ENCODE measurements at places on chromosomes 13 and 19.

- peak overlapping the region; percentile 29 for H3K27ac ChIP-seq
- peak; percentile 62 for DNase-seq
- peaks cover 7% of the 10 kb centered on the region for H3K4me1 ChIP-seq
- peak overlapping the region; percentile 63 for H3K4me3 ChIP-seq
Measured at GRCh38 chr13:110306340-110306959, 507 bp downstream of the COL4A1 start.

DNA sequence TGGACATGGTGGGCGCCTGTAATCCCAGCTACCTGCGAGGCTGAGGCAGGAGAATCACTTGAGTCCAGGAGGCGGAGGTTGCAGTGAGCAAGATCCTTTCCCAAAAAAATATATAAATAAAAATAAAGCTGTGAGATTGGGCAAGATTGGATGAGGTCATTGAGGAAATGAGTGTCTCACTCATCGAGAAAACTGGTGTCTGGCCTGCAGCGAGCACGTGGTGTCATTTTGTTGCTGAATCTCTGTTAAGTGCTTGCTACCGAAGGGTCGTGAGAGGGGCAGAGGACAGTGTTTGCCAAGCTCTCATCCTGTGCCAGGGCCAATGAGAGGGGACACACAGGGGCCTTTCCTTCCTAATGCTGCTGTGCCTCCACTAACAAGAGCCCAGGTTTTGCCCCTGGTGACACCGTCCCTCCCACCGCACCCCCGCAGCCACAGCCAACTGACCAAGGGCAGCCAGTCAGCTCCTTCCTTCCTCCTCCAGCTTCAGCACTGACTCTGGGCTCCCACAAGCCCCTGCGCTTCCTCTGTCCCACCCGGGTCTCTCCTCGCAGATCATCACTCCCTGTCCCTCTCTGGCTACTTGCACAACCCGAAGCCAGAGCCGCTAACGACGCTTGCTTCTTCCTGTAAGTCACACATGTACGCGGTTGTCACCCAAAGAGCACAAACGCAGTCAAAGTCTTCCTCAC is 3.2 kb downstream of the POLD1 start:
- peaks cover 2% of the 10 kb centered on the region for H3K4me1 ChIP-seq
- DNase-seq, result no peak
- peaks cover 2% of the 10 kb centered on the region for H3K36me3 ChIP-seq
- H3K27ac ChIP-seq, result no peak overlapping the region
- H3K4me3 ChIP-seq, result no peak overlapping the region

GRCh38 chr13:24938966-24939365 is 157.0 kb upstream of the PABPC3 start:
- no peak for DNase-seq
- H3K27me3 ChIP-seq, result no peaks in the 10 kb centered on the region
- H3K4me3 ChIP-seq, result no peak overlapping the region

DNA sequence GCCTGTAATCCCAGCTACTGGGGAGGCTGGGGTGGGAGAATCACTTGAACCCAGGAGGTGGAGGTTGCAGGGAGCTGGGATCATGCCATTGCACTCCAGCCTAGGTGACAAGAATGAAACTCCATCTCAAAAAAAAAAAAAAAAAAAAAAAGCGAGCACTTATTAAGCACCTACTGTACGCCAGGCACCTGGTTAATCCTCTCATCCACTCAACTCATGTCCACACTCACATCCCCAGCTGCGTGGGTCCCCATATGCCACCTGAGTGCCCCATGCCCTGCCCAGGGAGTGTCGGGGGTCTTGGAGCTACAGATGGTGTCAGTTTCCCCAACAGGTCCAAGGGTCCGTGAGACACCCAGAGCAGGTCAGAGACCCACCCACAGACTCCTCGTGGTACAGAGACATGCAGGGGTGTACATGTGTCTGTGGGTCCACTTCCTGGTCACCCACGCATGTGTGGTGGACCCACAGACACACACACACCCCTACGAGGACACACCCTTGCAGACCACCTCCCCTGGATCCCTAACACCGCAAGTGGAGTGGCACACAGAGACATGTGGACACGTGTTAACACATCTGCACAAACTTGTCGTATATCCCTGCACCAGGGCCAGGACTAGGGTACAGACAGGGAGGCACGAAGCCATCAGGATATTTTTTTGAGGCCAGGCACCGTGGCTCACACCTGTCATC is 3.5 kb downstream of the INSL3 start:
- no peaks in the 10 kb centered on the region for H3K36me3 ChIP-seq
- H3K4me1 ChIP-seq, result no peaks in the 10 kb centered on the region
- no peak for DNase-seq
- H3K4me3 ChIP-seq, result no peak overlapping the region
- no peak overlapping the region for H3K27ac ChIP-seq

- peaks cover 1% of the 10 kb centered on the region for H3K36me3 ChIP-seq
- H3K4me3 ChIP-seq, result peak overlapping the region; percentile 87
- peaks cover 3% of the 10 kb centered on the region for H3K4me1 ChIP-seq
Measured at GRCh38 chr19:56119582-56119978, 1.5 kb downstream of the ZNF787 start.

GRCh38 chr19:41893899-41894298 is 10.9 kb downstream of the ARHGEF1 start:
- H3K4me3 ChIP-seq, result no peak overlapping the region
- peak; percentile 75 for DNase-seq
- no peaks in the 10 kb centered on the region for H3K27me3 ChIP-seq

DNA sequence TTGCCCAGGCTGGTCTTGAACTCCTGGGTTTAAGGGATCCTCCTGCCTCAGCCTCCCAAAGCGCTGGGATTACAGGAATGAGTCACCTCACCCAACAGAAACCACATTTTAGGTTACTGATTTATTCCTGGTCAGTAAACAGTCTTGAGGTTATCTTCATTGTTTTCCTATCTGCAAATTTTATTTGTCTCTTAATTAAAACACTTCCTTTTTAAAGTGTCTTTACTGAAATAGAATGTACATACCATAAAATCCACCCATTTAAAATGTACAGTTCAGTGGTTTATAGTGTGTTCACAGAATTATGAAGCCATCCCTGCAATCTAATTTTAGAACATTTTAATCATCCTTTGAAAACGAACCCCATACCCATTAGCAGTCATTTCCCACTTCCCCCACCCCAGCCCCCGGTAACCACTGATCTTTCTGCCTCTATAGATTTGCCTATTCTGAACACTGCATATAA is 63.0 kb downstream of the MAP4K1 start:
- no peaks in the 10 kb centered on the region for H3K27me3 ChIP-seq
- no peak overlapping the region for H3K27ac ChIP-seq
- H3K4me1 ChIP-seq, result no peaks in the 10 kb centered on the region
- no peak overlapping the region for H3K4me3 ChIP-seq
- no peaks in the 10 kb centered on the region for H3K36me3 ChIP-seq

DNA sequence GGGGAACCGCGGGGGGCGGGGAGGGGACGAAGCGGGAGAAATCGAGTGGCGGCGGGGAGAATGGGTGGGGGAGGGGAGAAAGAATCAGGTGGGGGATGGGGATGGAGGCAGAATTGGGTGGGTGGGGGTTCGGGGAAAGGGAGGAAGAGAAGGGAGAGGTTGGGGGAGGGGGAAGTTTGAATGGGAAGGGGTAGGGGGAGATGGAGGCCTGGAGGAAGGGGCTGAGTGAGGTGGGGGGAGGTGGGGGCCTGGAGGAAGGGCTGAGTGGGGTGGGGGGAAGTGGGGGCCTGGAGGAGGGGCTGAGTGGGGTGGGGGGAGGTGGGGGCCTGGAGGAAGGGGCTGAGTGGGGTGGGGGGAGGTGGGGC is 403 bp upstream of the ADAMTS10 start:
- no peak overlapping the region for H3K27ac ChIP-seq
- peak; percentile 58 for DNase-seq
- peaks cover 9% of the 10 kb centered on the region for H3K4me1 ChIP-seq
- no peak overlapping the region for H3K4me3 ChIP-seq
- H3K36me3 ChIP-seq, result no peaks in the 10 kb centered on the region
- no peaks in the 10 kb centered on the region for H3K27me3 ChIP-seq

DNA sequence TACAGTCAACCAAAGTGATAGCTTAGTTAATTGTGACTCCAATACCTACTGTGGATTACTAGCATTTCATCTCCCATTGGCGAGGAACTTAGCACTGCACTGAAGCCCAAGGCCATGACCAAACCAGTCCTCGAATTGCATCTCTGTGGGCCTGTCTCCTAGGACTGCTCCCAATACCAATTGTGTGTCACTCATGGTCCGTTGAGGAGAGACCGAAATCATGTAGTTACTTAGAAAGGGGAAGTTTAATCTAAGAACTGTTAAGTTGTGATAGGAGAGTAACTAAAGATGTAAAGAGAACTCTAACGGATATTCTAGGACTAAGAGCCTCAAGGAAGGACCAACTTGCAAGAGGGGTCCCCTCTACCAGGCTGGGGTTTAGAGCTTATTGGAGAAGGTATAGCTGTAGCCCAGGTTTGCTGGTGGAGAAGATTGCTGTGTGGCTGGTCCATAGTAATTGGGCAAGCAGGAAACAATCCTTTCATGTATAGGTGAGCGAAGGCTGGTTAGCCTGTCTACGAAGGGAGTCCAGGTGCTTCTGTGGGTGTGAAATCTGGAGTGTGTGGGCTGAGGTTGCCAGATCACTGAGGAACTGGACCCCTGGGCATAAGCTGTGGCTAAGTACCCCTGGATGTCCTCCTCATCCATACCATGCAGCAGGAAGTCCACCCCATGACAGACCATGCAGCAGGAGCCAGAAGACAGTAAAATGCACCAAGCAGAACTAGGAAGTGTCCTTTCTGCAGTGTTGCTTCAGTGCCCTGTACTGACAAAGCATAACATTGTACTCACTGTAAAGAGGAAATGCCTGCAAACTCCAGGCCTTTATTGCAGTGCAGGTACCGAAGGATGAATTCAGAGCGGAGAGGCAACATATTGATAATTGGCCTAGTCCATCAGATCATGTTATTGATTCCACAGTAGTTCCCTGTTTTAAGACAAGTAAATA is 30.8 kb downstream of the DNAJC3 start:
- no peak overlapping the region for H3K27ac ChIP-seq
- H3K27me3 ChIP-seq, result no peaks in the 10 kb centered on the region
- DNase-seq, result no peak
- no peaks in the 10 kb centered on the region for H3K4me1 ChIP-seq
- no peaks in the 10 kb centered on the region for H3K36me3 ChIP-seq

DNA sequence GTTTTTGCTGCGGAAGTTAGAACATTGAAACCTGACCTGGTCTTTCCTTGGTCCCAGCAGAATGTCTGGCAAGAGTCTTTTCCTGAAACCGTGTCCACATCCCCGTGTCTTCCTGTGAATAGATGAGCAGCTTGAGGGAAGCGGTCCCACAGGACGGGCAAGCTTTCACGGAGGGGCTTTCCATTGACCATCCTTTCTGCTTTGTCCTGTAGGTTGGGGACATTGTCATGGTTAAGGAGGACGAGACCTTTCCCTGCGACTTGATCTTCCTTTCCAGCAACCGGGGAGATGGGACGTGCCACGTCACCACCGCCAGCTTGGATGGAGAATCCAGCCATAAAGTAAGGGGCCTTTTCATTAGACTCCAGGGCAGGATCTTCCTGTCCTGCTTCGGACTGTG is 126.0 kb downstream of the ATP11A start:
- H3K27ac ChIP-seq, result no peak overlapping the region
- no peak for DNase-seq
- no peaks in the 10 kb centered on the region for H3K27me3 ChIP-seq
- H3K36me3 ChIP-seq, result no peaks in the 10 kb centered on the region

DNA sequence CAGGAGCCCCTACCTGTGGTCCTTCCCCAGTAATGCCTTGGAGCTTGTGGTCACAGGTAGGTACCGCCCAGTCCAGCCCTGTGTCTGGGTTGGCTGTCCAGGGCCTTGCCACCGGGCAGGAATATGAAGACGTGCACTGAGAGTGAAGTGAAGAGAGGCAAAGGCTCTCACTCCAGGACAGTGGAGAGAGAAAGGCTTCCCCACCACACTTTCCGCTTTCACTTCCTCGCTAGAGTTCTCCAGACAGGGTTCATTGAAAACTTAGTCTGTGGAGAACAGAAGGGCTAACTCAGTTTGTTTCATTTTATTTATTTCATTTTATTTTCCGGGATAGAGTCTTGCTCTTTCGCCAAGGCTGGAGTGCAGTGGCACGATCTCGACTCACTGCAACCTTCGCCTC is 14.2 kb downstream of the FCAR start:
- DNase-seq, result no peak
- H3K36me3 ChIP-seq, result no peaks in the 10 kb centered on the region
- no peak overlapping the region for H3K4me3 ChIP-seq
- no peaks in the 10 kb centered on the region for H3K4me1 ChIP-seq
- H3K27ac ChIP-seq, result no peak overlapping the region

DNA sequence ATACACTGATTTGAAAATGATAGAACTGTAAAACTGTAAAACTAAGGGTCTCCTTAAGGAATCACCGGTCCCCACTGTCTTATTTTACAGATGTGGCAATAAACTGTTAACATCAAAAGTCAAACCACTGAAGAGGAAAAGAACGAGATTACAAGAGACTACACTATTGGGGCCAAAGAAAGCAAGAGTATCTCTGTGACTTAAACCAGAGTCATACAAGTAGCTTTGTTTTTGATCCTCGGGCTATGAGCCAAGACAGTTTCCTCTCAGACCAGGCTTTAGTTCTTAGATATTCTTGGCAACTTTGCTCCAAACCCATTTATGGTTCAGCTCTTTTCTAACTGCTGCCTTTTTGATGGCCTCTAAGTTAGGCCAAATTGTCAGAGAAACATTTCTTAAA is 113.8 kb downstream of the TBC1D4 start:
- no peaks in the 10 kb centered on the region for H3K36me3 ChIP-seq
- H3K27ac ChIP-seq, result no peak overlapping the region
- peaks cover 2% of the 10 kb centered on the region for H3K4me1 ChIP-seq
- no peak for DNase-seq
- no peaks in the 10 kb centered on the region for H3K27me3 ChIP-seq

GRCh38 chr13:52421216-52421615 is 15.2 kb upstream of the THSD1 start:
- no peaks in the 10 kb centered on the region for H3K27me3 ChIP-seq
- H3K4me1 ChIP-seq, result no peaks in the 10 kb centered on the region
- no peaks in the 10 kb centered on the region for H3K36me3 ChIP-seq
- H3K27ac ChIP-seq, result no peak overlapping the region

DNA sequence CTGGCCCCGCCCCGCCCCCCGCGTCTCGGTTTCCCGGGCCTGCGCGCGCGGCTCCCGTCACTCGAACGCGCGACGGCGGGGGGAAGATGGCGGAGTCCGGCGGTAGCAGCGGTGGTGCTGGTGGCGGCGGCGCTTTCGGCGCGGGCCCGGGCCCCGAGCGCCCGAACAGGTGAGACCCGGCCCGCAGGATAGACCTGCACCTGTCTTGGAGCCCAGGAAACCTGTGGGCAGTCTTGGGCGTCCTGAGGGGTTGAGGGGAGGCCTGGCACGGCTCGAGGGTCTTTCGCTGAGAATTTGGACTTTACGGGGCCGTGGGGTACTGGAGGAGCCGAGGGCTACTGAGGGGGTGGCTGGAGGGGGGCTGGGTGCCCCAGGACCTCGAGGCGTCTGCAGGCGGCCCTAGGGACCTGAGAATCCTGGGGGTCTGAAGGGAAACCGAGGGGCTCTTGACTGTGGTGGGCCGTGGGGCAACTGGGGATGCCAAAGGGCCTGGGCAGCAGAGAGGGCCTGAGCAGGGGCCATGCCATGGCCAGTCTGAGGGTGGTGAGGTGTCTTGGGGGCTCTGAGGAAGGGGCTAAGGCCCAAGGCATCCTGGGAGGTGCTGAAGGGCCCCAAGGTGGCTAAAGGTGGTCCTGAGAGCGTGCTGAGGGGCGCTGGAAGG is at the start of gene KLHL26:
Gene KLHL26, plus strand, starts transcription at position 60 of the 661 bp plus-strand sequence. Its CDS starts 27 bp downstream, at position 87.
- H3K4me1 ChIP-seq, result no peaks in the 10 kb centered on the region
- no peak for DNase-seq
- H3K36me3 ChIP-seq, result no peaks in the 10 kb centered on the region
- no peak within 1 kb of the TSS for H3K27ac ChIP-seq

- no peak overlapping the region for H3K27ac ChIP-seq
- no peak for DNase-seq
- H3K4me1 ChIP-seq, result no peaks in the 10 kb centered on the region
- H3K27me3 ChIP-seq, result no peaks in the 10 kb centered on the region
Measured at GRCh38 chr19:24062190-24062589, 24.8 kb upstream of the ZNF254 start.
